Peyer's patch (tissue), 4 donors: ENCODE measurements at places on chromosomes 2 and 18. TPM values are rescaled to one million over a fixed set of nuclear protein-coding genes. Genes with fewer than 3 reads are reported as not detected.

MYL12A gene
- total RNA-seq = 256 TPM

DNA sequence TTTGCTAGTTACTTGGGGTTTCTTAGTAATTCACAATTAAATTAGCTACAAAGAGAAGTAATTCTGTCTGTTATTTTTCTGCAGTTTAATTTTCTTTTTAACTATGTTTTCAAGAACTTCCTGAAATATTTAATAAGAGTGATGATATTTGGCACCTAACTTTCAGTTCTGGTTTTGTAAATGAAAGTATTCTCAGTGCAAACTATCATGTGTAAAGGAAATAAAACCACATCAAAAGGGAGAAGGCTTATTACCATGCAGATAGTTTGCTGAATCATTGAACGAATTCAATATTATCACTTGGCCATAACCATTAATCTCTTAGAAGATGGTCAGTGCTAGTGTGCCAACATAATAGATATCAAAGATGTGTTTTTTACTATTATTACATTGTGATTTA, 29.2 kb downstream of the DYTN start:
- no peak overlapping the region for H3K27ac ChIP-seq
- no peak overlapping the region for H3K4me3 ChIP-seq
- no peaks in the 10 kb centered on the region for H3K27me3 ChIP-seq

DNA sequence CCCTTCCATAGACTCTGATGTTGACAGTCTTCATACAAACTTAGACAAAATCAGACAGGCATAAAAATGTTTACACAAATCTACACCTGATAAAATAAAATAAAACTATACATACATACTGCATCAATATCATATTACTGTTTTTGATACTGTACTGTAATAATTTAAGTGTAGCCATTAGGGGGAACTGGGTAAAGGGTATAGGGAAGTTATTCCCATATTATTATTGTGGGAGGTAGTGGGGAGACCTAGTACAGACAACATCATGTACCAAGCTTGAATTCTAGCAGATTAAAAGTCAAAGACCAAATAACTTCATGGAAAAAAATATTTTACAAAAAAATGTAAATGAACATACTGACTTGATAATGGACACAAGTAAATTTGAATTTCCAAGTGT, 43.3 kb downstream of the PUM2 start:
- H3K27ac ChIP-seq = no peak overlapping the region
- no peaks in the 10 kb centered on the region for H3K36me3 ChIP-seq
- DNase-seq = no peak
- H3K4me1 ChIP-seq = no peaks in the 10 kb centered on the region
- H3K4me3 ChIP-seq = no peak overlapping the region
- no peaks in the 10 kb centered on the region for H3K27me3 ChIP-seq

GRCh38 chr2:73979686-73980085, 5.0 kb upstream of the TET3 start:
- no peaks in the 10 kb centered on the region for H3K36me3 ChIP-seq
- no peak overlapping the region for H3K4me3 ChIP-seq
- DNase-seq = no peak
- no peak overlapping the region for H3K27ac ChIP-seq
- no peaks in the 10 kb centered on the region for H3K27me3 ChIP-seq

UPP2 gene
- total RNA-seq = not detected

- no peak overlapping the region for H3K27ac ChIP-seq
- no peaks in the 10 kb centered on the region for H3K36me3 ChIP-seq
- no peaks in the 10 kb centered on the region for H3K27me3 ChIP-seq
- H3K4me1 ChIP-seq = peaks cover 6% of the 10 kb centered on the region
- no peak for DNase-seq
These were observed 44.9 kb downstream of the HPCAL1 start for GRCh38 chr2:10347562-10347948.

REG3A gene
- total RNA-seq = 1,176 TPM

- no peaks in the 10 kb centered on the region for H3K4me1 ChIP-seq
- no peaks in the 10 kb centered on the region for H3K27me3 ChIP-seq
- no peak overlapping the region for H3K4me3 ChIP-seq
- no peaks in the 10 kb centered on the region for H3K36me3 ChIP-seq
- H3K27ac ChIP-seq = no peak overlapping the region
These were observed 241.4 kb upstream of the CXCR4 start for GRCh38 chr2:136359121-136359965.

CHRNG gene
- not detected for total RNA-seq

CD8B2 gene
- total RNA-seq = not detected

DNA sequence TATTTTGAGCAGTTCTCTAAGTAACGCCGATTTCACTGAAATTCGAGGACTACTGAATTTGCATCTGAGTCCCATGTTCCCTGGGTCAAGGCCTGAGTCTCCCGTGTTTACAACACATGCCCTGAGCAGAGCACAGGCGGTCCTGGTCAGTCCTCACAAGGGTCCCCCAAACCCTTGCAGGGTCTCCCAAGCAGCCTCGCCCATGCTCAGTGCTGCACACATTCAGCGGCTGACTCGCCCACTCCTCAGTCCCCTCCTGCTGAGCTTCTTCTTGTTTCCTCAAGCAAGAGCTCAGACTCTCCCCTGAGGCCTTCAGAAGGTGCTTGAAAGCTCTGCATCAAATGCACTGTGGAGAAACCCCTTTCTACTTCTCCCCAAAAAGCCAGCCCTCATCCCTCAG, 114.6 kb downstream of the INHBB start:
- H3K27me3 ChIP-seq = no peaks in the 10 kb centered on the region
- H3K4me1 ChIP-seq = no peaks in the 10 kb centered on the region
- no peak overlapping the region for H3K4me3 ChIP-seq
- H3K36me3 ChIP-seq = no peaks in the 10 kb centered on the region
- no peak for DNase-seq

CCDC148 gene
- total RNA-seq = not detected

DNA sequence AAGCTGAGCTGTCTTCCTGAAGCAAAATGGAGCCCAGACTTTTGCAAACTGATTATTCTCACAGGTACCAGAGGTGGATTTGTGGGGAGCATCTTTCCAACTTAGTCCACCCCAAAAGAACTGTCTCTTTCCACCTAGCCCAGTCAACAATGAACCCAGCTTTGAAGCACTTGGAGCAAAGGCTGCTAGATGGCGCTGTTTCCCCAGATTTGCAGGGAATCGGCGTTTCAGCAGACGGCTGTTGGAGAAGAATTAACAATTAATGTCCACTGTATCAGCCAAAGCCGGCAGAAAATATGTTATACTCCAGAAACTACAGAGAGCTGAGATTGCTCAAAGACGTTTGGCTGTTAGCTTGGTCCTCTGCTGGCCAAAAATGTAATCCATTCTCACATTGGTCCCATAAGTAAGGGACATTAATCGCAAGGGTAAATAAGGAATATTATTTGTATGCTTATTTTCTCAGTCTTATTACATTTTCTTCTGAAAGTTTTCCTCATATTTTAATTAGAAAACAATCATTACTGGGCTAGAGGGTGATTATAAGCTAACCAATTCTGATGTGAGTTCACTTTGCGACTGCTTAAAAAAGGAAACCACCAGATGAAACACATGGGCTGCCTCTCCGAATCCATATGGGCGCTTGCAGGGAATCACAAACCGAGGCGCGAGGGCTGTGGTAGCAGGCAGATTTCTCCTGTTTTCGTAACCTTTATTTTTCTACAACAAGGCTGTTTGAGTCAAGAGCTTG, 423.8 kb upstream of the MEX3C start:
- H3K36me3 ChIP-seq = no peaks in the 10 kb centered on the region
- no peak overlapping the region for H3K27ac ChIP-seq
- H3K27me3 ChIP-seq = no peaks in the 10 kb centered on the region
- peak; percentile 19 for DNase-seq
- no peaks in the 10 kb centered on the region for H3K4me1 ChIP-seq

DNA sequence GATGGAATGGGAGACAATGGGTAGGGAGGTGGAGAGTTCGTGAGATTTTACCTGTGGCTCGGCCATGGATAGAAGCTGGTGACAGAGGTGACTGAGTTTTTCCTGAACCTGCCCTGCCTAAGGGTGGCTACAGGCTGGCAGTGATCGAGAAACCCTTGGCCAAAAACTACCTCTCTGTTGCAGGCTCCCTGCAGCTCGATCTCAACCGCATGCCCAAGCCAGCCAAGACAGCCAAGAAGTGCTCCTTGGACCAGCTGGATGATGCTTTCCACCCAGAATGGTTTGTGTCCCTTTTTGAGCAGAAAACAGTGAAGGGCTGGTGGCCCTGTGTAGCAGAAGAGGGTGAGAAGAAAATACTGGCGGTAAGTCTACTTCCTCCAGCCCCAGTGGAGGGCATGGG, 225.5 kb downstream of the DYSF start:
- H3K27me3 ChIP-seq = no peaks in the 10 kb centered on the region
- H3K27ac ChIP-seq = no peak overlapping the region
- no peak overlapping the region for H3K4me3 ChIP-seq
- DNase-seq = peak; percentile 29
- H3K4me1 ChIP-seq = no peaks in the 10 kb centered on the region
- H3K36me3 ChIP-seq = no peaks in the 10 kb centered on the region

HIBCH gene
- 33.7 TPM for total RNA-seq

EGR4 gene
- total RNA-seq = not detected

DNA sequence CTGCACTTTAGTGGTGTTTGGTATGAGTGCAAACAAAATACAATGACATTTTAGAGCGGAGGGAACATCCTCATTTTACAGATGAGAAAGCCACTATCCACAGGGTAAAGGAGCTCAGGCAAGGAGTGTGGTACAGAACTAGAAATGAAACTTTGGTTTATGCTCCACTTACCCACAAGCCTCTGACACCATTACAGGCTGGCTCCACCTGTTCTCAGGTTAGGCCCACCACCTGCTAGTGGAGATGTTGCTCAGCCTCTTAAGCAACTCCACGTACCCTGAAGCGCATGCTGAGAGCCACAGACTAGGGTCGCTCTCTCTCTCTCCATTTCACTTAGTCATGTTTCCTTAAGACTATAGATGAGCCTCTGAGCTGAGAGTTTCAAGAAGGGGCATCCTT, 130.0 kb downstream of the MBD2 start:
- H3K27ac ChIP-seq = no peak overlapping the region
- DNase-seq = no peak
- no peaks in the 10 kb centered on the region for H3K27me3 ChIP-seq
- no peak overlapping the region for H3K4me3 ChIP-seq
- no peaks in the 10 kb centered on the region for H3K4me1 ChIP-seq

POTEI gene
- 0.53 TPM for total RNA-seq

- H3K27ac ChIP-seq = no peak overlapping the region
- no peaks in the 10 kb centered on the region for H3K27me3 ChIP-seq
- H3K4me3 ChIP-seq = no peak overlapping the region
- no peaks in the 10 kb centered on the region for H3K4me1 ChIP-seq
- DNase-seq = no peak
These were observed 73.4 kb downstream of the PLEKHM3 start for GRCh38 chr2:207951734-207952470.

GRCh38 chr18:35205199-35205712, 35.6 kb upstream of the ZNF397 start:
- H3K27me3 ChIP-seq = no peaks in the 10 kb centered on the region
- H3K4me3 ChIP-seq = no peak overlapping the region
- DNase-seq = no peak
- no peaks in the 10 kb centered on the region for H3K36me3 ChIP-seq

- H3K27me3 ChIP-seq = no peaks in the 10 kb centered on the region
- no peaks in the 10 kb centered on the region for H3K36me3 ChIP-seq
- H3K27ac ChIP-seq = peak overlapping the region; percentile 93
- no peaks in the 10 kb centered on the region for H3K4me1 ChIP-seq
- H3K4me3 ChIP-seq = peak overlapping the region; percentile 99
- peak; percentile 77 for DNase-seq
These were observed 891 bp downstream of the CAB39 start for GRCh38 chr2:230713331-230714135.

DNA sequence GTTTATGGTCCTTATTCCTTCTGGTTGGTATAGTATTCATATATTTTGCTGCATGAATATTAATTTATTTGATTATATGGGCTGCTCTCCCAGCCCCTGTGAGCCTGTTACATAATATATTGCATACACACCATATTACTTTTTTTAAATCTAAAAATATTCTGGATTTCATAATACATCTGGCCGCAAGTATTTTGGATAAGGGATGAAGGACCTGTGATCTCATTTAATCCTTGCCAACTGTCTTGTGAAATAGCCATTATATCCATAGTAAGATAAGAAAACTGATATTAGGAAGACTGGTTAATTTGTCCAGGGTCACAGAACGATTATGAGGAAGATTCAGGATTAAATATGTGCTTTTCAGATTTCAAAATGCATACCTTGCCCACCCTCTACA, 433.6 kb downstream of the LPIN1 start:
- H3K27ac ChIP-seq = no peak overlapping the region
- H3K36me3 ChIP-seq = no peaks in the 10 kb centered on the region
- H3K4me3 ChIP-seq = no peak overlapping the region
- H3K27me3 ChIP-seq = no peaks in the 10 kb centered on the region
- DNase-seq = no peak

DNA sequence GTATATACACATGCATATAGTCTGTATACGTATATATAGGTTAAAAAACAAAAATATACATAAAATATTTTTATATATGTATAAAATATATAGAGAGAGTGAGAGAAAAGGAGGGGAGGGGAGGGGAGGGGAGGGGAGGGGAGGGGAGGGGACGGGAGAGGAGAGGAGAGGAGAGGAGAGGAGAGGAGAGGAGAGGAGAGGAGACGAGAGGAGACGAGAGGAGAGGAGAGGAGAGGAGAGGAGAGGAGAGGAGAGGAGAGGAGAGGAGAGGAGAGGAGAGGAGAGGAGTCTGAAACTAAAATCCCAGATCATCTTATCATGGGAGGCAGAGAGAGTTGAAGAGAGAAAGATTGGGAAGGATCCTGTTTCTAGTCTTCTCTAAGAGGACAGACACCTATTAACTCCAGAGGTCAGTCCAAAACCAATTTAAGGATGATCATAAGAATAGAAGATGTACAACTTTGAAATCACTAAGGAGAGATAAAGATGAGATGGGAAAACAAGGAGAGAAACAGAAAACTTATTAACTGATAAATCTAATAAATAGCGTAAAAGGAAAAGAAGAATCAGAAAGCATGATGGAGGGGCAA, 195.4 kb downstream of the SRBD1 start:
- no peak overlapping the region for H3K4me3 ChIP-seq
- no peaks in the 10 kb centered on the region for H3K4me1 ChIP-seq
- DNase-seq = no peak
- no peak overlapping the region for H3K27ac ChIP-seq
- H3K36me3 ChIP-seq = peaks cover 37% of the 10 kb centered on the region

DNA sequence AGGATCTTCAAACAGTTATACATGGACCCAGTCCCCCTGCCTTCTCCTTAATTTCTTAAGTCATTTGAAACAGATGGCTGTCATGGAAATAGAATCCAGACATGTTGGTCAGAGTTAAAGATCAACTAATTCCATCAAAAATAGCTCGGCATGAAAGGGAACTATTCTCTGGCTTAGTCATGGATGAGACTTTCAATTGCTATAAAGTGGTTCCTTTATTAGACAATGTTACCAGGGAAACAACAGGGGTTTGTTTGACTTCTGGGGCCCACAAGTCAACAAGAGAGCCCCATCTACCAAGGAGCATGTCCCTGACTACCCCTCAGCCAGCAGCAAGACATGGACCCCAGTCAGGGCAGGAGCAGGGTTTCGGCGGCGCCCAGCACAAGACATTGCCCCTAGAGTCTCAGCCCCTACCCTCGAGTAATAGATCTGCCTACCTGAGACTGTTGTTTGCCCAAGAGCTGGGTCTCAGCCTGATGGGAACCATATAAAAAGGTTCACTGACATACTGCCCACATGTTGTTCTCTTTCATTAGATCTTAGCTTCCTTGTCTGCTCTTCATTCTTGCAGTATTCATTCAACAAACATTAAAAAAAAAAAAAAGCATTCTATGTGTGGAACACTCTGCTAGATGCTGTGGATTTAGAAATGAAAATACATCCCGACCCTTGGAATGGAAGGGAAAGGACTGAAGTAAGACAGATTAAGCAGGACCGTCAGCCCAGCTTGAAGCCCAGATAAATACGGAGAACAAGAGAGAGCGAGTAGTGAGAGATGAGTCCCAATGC, 4.6 kb downstream of the TTR start:
- no peaks in the 10 kb centered on the region for H3K27me3 ChIP-seq
- no peak for DNase-seq
- H3K4me1 ChIP-seq = no peaks in the 10 kb centered on the region
- H3K27ac ChIP-seq = no peak overlapping the region
